ENCODE measurements at places on chromosomes 3 and 15.

GRCh38 chr3:194274424-194275085 is 76.6 kb downstream of the CPN2 start:
- no peaks in the 10 kb centered on the region for H3K36me3 ChIP-seq
- H3K4me1 ChIP-seq, result peaks cover 18% of the 10 kb centered on the region
- peak; percentile 44 for DNase-seq
- H3K27me3 ChIP-seq, result no peaks in the 10 kb centered on the region
- peak overlapping the region; percentile 43 for H3K27ac ChIP-seq
- H3K4me3 ChIP-seq, result no peak overlapping the region

DNA sequence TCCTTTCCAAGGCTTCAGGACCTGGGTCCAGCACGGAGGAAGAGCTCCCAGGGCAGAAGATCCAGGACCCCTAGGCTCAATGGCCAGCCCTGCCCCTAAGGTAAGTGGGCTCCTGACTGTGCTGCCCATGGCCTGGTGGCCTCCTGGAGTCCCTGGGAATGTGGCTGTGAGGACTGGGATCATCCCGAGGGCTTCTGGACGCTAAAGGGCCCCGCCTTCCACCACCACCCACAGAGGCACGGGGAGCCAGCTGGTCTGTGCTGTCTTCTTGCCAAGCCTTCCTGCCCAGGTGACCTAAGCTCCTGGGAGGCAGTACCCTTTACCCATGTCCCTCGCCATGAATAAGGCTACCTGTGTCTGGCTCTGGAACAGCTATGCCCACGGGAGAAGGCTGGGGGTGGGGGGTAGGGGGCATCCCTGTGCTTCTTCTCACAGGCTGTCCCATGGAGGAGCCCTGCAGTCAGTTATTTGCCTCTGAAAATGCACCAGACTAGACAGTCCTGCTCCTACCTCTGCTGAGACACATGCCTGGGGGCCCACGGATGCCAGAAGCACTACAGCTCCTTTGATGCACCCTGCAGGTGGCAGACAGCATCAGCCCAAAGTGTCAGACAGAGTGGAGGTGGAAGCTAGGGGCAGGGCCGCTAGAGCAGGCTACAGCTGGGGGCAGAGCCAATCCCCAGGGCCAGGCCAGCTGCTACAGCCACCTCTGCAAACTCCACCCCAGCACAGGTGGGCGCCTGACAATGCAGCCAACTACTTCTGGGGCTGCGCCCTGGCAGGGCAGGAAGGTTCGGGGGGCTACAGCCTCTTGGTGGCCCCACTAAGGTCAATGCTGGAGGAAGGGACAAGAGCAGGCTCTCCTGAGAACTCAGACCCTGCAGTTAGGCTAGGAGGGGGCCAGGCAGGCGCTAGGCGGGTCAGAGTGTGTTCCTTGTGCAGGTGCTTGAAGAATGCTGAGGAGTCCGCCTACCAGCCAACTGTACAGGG is 90.9 kb downstream of the SEC22A start:
- no peak for DNase-seq
- H3K27me3 ChIP-seq, result peaks cover 6% of the 10 kb centered on the region
- no peak overlapping the region for H3K4me3 ChIP-seq

- no peak overlapping the region for H3K4me3 ChIP-seq
- H3K36me3 ChIP-seq, result no peaks in the 10 kb centered on the region
- no peaks in the 10 kb centered on the region for H3K4me1 ChIP-seq
- peak; percentile 45 for DNase-seq
- H3K27me3 ChIP-seq, result peaks cover 8% of the 10 kb centered on the region
Observed at GRCh38 chr3:13714251-13714916, 165.5 kb downstream of the FBLN2 start.

- no peak overlapping the region for H3K27ac ChIP-seq
- no peak overlapping the region for H3K4me3 ChIP-seq
- no peaks in the 10 kb centered on the region for H3K36me3 ChIP-seq
- DNase-seq, result no peak
Observed at GRCh38 chr3:130299531-130299930, 45.9 kb upstream of the COL6A5 start.

GRCh38 chr3:178718995-178719635 is 182.9 kb downstream of the KCNMB2 start:
- H3K4me1 ChIP-seq, result no peaks in the 10 kb centered on the region
- no peak for DNase-seq
- H3K36me3 ChIP-seq, result no peaks in the 10 kb centered on the region
- no peaks in the 10 kb centered on the region for H3K27me3 ChIP-seq
- no peak overlapping the region for H3K4me3 ChIP-seq
- H3K27ac ChIP-seq, result no peak overlapping the region

DNA sequence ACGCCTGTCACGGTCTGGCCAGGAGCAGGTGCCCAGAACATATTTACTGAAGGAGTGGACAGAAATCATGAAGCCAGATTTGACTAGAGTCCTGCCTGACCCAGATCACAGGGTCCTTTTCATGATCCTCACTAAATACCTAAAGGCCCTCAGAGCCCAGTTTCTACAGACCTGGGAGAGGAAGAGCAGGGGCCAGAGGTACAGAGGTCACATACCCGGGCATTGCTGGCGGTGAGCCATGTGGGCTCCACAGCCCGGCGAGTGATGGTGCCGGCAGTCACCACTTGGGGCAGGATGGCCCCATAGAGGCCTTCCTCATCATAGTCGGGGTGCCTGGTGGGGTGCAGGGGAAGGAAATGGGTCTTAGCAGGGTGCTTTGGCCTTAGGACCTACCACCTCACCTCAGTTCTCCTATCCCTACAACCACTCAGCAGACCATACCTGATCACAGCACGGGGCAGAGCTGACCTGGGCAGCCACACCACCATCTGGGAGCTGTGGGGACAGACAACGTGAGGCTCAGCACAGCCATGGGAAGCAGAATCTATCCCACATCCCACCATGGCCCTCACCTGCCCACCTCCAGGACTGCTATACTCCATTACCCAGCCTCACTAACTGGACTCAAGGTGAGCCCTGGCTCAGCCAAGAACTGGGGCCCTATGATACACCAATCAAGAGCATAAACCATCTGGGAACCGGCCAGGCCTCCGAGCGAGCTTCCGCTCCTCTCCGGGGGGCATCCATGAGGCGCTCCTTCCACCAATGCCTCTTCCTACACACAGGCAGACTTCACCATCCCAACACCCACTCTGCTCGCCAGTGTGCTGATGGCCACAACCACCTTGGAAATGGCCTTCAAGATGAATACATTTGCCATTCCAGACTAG is 12.9 kb downstream of the POLG start:
- H3K27ac ChIP-seq, result no peak overlapping the region
- H3K4me1 ChIP-seq, result peaks cover 36% of the 10 kb centered on the region
- H3K27me3 ChIP-seq, result no peaks in the 10 kb centered on the region
- no peak overlapping the region for H3K4me3 ChIP-seq

GRCh38 chr3:60764870-60765269 is 486.4 kb downstream of the FHIT start:
- DNase-seq, result no peak
- no peak overlapping the region for H3K27ac ChIP-seq
- no peaks in the 10 kb centered on the region for H3K36me3 ChIP-seq
- no peaks in the 10 kb centered on the region for H3K27me3 ChIP-seq
- H3K4me1 ChIP-seq, result peaks cover 2% of the 10 kb centered on the region

- H3K27ac ChIP-seq, result peak overlapping the region; percentile 2
- H3K4me3 ChIP-seq, result no peak overlapping the region
- H3K36me3 ChIP-seq, result no peaks in the 10 kb centered on the region
- no peak for DNase-seq
- peaks cover 18% of the 10 kb centered on the region for H3K4me1 ChIP-seq
Observed at GRCh38 chr3:129560269-129560787, 17.4 kb downstream of the H1-8 start.

- H3K36me3 ChIP-seq, result no peaks in the 10 kb centered on the region
- H3K4me3 ChIP-seq, result no peak overlapping the region
- no peaks in the 10 kb centered on the region for H3K27me3 ChIP-seq
- no peak for DNase-seq
Observed at GRCh38 chr15:74426404-74427281, 7.1 kb downstream of the SEMA7A start.

GRCh38 chr3:101050866-101051265 is 57.6 kb upstream of the ABI3BP start:
- no peaks in the 10 kb centered on the region for H3K4me1 ChIP-seq
- H3K36me3 ChIP-seq, result no peaks in the 10 kb centered on the region
- no peaks in the 10 kb centered on the region for H3K27me3 ChIP-seq
- DNase-seq, result no peak
- H3K27ac ChIP-seq, result no peak overlapping the region

GRCh38 chr15:92109191-92109873 is 255.8 kb downstream of the SLCO3A1 start:
- H3K27me3 ChIP-seq, result no peaks in the 10 kb centered on the region
- H3K36me3 ChIP-seq, result no peaks in the 10 kb centered on the region
- no peak overlapping the region for H3K4me3 ChIP-seq
- peaks cover 6% of the 10 kb centered on the region for H3K4me1 ChIP-seq
- no peak for DNase-seq

DNA sequence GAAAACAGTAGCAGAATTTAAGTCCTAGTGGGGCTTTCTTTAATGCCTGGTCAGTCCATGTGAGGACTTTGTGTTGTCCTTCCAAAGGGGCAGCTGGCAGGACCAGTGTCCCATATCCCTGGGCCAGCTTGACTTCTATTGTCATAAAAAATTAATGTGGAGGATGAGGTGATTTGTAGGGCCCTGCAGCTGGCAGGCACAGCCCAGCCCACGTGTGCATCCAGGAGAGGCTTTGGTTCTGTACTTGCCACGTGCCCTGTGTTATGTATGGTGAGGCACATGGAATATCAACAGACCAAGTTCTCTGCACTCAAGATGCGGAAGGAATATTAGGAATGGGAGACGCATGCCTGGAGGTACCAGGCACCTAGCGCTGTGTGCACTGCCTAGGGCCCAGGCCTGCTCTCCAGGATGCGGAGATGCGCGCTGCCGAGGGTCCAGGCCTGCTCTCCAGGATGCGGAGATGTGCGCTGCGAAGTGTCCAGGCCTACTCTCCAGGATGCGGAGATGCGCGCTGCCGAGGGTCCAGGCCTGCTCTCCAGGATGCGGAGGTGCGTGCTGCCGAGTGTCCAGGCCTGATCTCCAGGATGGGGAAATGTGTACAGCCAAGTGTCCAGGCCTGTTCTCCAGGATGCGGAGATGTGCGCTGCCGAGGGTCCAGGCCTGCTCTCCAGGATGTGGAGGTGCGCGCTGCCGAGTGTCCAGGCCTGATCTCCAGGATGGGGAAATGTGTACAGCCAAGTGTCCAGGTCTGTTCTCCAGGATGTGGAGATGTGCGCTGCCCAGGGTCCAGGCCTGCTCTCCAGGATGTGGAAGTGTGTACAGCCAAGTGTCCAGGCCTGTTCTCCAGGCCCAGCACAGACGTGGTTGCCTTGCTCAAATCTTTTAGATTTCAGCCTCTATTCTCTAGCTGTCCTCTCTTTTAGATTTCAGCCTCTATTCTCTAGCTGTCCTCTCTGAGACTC is 183.3 kb upstream of the ROPN1 start:
- H3K4me1 ChIP-seq, result no peaks in the 10 kb centered on the region
- H3K27me3 ChIP-seq, result peaks cover 9% of the 10 kb centered on the region
- H3K4me3 ChIP-seq, result no peak overlapping the region
- no peak overlapping the region for H3K27ac ChIP-seq
- H3K36me3 ChIP-seq, result no peaks in the 10 kb centered on the region
- no peak for DNase-seq

DNA sequence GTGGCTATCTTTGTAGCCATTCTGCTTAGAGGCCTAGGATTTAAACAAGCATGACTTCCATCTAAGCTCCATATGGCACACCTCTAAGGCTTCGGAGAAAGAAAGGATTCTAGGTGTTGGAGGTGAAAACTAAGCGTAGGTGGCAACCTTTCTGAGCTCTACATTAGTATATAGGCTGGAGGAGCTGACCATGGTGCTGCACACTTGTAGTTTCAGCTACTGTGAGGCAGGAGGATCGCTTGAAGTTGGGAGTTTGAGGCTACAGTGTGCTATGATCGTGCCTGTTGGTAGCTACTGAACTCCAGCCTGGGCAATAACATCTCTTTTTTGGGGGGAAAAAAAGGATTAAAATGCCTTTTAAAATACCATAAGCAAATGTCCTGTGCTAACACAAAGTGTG is 7.4 kb downstream of the EAF1 start:
- DNase-seq, result no peak
- peaks cover 36% of the 10 kb centered on the region for H3K4me1 ChIP-seq
- peaks cover 38% of the 10 kb centered on the region for H3K36me3 ChIP-seq
- no peaks in the 10 kb centered on the region for H3K27me3 ChIP-seq

DNA sequence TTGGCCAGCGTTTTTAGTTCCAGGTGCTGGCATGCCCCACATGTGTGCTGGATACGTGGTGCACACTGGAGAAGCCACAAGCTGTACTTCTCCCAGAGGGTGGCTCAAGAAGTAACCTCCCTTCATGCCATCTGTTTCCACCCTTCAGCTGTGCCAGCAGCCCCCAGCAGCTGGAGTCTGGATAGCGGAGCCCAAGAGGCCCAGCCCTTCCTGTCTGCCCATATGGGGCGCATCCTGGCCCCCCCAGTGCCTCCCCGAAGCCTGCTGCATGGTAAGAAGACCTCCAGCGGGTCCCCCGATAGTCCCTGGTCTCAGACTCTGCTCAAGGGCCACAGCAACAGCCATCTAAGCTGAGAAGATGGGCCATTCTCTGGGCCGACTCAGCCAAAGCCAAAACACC is 5.8 kb upstream of the MANF start:
- no peak overlapping the region for H3K4me3 ChIP-seq
- peaks cover 9% of the 10 kb centered on the region for H3K4me1 ChIP-seq
- DNase-seq, result no peak

DNA sequence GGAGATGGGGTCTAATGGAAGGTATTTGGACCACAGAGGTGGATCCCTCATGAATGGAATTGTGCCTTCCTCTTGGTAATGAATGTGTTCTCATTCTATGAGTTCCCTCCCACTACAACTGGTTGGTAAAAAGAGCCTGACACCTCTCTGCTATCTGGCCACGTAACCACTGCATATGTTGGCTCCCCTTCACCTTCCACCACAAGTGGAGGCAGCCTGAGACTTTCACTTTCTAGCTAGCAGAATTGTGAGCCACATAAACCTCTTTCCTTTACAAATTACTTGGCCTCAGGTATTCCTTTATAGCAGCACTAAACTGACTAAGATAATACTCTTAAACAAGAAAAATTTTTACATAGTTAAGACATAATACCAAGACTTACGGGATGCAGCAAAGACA is 155.3 kb downstream of the NR1I2 start:
- peak overlapping the region; percentile 6 for H3K27ac ChIP-seq
- no peaks in the 10 kb centered on the region for H3K27me3 ChIP-seq
- H3K4me1 ChIP-seq, result peaks cover 37% of the 10 kb centered on the region
- no peaks in the 10 kb centered on the region for H3K36me3 ChIP-seq
- H3K4me3 ChIP-seq, result peak overlapping the region; percentile 65

DNA sequence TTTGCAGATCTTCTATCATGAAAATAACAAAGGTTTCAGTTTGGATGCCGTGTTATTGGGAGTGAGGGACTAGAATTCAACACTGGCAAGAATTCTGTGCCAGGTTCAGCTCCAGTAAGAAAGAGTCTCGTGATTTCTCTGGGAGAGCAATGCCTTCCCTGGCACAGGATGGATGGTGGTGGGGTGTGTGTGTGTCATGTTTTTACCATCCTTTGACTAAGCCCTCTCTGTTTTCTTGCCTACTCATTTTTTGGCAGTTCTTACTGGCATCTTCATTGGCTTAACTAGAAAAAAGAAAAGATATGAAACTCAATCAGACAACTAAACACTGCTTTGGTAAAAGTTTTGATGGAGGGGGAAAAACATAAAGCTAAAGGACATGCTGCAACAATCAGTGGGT is 86.6 kb downstream of the FMN1 start:
- no peak overlapping the region for H3K27ac ChIP-seq
- H3K4me1 ChIP-seq, result peaks cover 3% of the 10 kb centered on the region
- DNase-seq, result no peak
- peaks cover 23% of the 10 kb centered on the region for H3K27me3 ChIP-seq
- H3K4me3 ChIP-seq, result no peak overlapping the region
